GM12892 (cell line): ENCODE measurements at places on chromosomes 13 and 19.

DNA sequence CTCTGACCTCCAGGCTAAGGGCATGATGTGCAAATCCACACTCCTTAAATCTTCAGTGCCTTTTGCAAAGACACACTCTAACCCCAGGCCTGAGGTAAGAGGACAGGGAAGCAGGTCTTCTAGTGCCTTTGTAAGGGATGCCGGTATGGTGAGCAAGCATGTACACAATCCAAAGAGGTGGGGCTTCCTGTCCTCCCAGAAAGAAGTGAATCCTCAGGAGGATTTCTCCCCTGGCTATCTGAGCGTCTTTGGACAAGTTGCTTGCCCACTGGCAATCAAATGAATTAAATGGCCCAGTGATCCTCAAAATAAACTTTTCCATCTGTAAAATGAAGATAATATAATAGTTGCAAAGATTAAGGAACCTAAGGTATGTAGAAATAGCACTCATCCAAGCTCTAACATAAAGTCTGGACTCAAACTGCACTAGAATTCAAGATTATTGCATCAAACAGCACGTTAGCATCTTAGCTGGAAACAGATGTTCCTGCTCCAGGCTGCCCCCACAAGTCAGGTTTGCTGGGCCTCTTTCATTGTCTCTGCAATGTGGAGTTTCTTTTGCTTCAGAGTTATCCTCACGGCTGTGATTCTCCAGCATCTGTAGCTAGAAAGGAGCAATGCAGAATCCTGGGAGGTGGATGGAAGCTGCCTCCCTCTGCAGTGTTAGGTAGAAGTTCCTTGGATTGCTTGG is 249.6 kb downstream of the TSHZ3 start:
- no peak for DNase-seq

DNA sequence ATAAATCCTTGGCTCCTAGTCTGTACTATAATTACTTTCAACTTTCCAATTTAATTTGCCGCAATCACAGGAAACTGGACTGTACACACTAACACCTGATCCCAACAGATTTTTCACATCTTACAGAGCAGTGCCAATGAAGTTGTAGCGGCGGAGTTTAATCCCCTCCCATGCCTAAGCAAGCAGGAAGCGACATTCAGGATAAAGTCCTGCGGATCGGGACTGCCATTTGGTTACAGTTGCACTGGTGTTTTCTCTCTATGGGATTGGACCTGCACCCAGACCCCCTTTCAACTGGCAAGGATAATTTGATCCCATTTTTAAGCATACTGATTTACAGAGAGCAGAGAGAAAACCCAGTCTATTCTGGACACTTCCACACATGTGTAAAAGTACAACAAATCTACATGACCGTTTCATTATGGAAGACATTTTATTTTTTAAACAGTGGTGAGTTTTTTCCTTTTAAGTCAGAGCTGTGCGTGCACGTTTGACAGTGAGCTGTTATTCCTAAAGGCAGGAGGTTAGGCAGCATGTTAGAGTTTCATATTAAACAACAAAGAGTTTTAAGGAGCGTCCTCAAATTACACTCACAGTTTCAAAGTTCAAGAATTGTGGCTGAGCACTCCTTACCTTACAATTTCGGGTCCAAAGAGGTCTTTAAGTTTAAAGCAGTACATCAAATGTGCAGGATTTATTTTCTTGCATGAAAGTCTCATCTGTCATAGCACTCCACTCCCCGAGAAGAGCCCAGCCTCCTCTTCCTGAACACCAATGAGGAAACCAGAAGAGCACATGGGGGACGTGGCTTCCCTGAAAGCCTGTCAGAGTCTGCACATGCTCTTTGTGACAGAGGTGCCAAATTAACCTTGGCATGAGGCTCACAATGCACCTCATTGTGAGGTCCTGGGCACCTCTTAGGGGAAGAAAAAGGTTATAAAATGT is 141.6 kb upstream of the RFC3 start:
- DNase-seq = no peak

GRCh38 chr19:42093926-42094325 is 18.0 kb downstream of the ZNF574 start:
- DNase-seq = no peak

DNA sequence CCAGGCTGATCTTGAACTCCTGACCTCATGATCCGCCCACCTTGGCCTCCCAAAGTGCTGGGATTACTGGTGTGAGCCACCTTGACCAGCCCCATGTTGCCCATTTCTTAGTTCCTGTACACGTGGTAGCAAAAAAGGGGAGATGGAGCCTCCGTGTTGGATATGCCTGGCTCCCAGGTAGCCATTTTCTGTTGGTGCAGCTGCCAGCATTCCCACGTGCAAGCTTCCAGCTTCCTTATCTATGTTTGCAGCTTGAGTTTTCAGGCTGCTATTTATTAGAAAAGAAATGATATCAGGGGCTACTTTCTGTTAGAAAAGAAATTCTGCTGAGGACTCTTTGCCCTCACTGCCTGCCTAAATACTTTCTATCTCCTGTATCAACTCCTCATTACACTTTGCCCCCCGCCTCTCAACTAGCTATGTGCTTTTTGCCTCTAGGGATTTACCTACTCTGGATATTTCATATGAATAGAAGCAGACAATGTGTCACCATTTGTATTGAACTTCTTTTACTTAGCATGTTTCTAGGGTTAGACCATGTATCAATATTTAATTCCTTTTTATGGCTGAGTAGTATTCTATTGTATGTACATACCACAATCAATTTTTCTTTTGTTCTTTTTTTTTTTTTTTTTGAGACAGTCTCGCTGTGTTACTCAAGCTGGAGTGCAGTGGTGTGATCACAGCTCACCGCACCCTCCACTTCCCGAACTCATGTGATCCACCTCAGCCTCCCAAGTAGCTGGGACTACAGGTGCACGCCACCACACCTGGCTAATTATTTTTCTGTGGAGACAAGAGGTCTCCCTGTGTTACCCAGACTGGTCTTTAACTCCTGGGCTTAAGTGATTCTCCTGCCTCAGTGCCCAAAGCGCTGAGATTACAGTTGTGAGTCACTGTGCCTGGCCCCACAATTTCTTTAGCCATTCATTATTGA is 3.4 kb upstream of the TMED1 start:
- DNase-seq = no peak

DNA sequence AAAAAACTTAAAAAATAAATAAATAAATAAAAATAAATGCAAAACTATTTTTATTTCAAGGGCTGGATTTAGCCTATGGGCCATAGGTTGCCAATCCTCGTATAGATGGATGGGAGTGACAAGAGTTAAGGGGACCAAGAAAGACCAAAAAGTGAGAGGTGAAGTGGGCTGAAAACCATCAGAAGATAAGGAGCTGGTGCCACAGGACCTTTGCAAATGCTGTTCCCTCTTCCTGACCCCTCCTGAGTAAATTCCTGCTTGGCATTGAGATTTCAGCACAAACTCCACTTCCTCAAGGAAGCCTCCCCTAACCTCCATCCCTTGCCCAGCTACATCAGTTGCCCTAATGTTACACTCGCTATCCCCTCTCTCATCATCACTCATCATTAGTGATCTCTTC is 11.0 kb downstream of the OR1I1 start:
- DNase-seq = no peak

DNA sequence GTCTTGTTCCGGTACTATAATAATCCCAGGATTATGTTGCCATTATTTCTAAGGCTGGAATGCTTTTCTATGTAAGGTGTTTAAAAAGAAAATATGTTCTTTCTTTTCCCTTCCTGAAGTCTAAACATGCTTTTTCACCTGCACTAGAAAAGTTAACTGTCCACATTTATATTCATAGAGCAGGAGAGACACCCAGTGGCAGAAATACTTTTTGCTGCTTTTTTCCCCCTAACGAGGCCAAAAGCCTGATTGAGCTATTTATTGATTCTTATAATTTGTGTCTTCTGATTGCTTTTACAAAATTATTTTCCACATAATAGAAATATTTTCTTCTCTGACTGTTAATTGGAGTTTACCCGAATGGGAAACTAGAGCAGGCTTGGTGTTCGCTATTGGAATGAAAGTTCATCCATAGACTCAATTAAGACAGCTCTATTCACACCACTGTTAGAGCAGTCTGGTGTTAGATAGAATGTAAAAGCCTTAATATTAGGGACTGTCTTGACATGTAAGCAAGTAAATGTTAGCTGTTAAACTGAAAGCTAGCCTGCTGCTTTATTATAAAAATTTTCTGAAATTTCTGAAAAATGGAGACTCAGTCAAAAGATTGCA is 15.8 kb downstream of the GPR180 start:
- DNase-seq = no peak

DNA sequence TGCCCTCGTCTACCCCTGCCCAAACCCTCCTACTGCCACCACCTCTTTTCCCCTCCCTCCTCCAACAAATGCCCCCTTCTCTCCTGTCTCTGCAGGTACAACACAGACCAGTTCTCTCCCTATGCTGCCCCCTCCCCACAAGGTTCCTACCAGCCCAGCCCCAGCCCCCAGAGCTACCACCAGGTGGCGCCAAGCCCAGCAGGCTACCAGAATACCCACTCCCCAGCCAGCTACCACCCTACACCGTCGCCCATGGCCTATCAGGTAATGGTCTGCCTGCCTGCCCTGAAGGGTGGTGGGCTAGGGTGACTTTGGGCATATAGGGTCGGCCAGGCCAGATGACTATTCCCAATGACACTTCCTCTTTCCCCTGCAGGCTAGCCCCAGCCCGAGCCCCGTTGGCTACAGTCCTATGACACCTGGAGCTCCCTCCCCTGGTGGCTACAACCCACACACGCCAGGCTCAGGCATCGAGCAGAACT is 6.5 kb upstream of the TIMM50 start:
- DNase-seq = peak; percentile 59

GRCh38 chr19:8238251-8238650 is 29.1 kb downstream of the CERS4 start:
- no peak for DNase-seq

- DNase-seq = no peak
These were observed 4.0 kb downstream of the NCAN start for GRCh38 chr19:19215792-19216191.

DNA sequence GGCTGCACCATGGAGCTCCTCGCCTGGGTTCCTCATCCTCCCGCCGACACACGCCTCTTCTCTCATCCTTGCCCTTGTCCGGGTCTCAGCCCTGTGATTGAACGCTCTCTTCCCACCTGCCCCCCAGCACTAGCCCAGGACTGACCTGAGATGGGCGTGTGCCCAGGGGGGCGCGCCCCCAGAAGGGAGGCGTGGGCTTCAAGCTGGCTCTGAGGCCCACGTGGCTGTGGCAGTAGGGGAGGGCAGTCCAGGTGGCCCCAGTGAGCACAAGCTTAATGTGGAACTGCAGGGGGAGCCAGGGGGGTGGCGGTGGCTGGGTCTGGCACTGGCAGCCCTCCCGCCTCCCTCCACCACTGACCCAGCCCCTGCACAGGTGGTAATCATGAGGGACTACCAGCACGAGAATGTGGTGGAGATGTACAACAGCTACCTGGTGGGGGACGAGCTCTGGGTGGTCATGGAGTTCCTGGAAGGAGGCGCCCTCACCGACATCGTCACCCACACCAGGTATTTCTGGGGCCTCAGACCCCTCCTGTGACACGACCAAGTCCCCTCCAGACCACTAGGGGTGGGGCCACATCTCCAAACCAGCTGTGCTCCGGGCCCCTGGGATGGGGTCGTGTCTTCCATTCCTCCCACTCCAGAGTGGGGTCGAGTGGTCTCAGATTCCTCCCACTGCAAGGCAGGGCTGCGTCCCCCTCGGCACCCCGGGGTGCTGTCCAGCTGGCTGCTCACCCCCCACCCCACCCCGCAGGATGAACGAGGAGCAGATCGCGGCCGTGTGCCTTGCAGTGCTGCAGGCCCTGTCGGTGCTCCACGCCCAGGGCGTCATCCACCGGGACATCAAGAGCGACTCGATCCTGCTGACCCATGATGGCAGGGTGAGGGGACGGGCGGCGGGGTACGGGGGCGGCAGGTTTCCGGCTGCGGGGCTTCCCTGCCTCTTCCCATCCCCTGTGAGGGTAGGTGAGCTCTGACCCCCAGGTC is 21.9 kb upstream of the NCCRP1 start:
- no peak for DNase-seq

DNA sequence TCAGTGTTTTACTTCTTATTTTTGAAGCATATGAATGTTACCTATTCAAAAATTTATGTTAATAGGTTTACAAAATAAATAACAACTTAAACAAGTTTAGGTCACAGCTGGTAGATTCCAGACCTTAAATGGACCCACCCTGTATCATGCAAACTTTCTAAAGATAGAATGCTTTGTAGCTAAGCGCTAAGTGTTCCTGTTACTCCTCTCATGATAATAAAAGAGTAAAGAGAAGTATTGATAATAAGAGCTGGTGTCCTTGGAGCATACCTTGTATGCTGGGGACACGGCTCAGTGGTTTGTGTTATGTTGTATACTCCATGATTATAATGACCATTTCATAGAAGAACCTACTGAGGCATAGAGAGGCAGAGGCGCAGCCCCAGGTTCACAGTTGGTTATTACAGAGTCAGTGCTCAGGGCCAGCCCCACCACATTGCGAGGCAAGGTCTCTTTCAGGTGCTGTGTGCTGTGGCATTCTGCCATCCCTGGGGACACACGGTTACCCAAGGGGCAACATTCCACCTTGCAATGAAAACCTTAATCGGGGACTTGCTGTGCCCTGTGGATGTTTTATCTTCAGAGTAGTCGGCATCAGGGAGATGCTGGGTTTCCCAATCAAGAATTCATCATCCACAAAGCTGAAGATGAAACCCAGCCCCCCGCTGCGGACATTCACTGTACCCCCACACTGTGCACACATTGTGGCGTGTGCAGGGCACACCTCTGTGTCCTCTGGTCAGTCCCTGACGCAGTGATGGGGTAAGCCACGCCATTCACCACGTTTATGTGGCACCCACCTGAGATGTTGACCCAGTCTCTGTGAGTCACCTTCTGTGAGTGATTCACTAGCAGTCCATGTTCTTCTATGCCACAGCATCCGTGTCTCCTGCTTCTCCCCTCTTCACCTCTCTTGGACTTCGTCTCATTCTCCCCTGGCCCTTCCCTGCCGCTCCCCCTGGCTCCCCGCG is 186.7 kb downstream of the COL4A1 start:
- DNase-seq = no peak

DNA sequence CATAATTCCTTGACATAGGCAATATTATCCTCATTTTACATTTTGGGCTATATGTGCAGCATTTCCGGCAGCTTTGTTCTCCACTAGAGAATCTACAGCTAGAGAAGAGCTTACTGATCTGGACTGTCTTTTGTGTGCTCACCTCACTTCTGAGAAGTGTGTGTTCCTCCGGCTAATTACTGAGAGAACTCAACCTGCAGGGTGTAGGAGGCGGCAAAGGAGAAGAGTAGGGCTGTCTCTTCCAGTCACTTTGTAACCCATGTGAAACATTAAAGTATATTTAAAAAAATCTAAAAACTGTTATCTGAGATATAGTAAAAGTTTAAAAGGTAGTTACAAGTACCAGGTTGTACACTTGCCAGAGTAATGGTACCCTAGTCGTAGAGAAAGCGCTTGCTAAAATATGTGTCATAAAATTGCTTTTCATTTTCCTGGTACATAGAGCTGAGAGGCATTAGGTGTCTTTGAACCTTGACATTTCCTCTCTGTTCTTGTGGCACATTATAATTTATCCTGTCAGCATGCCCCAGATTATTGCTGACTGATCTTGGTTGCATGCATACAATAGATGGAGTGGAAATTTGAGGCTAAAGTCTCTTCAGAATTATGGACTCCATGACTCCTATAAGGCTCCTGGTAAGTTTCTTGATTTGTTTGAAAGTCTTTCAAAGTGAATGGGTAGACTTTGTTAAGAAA is 381.9 kb downstream of the LMO7 start:
- DNase-seq = no peak
